ENCODE measurements at places on chromosomes 4 and X.

DNA sequence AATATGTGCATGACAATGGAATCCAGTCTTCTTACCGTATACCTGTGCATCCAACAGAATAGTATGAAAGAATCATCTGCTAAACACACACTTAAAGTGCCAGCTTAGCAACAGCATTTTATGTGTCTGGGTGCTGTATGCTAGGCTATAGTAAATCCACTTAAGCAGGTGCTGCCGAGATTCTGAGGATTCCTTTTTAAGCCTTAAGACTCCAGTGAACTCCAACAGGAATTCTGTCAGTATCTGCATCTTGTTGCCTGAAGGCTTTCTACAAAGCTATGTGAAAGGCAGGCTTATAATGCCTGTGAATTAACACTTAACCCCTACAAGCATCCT is 1076.4 kb upstream of the PABPC4L start:
- DNase-seq = no peak

- no peak for DNase-seq
These were observed 30.5 kb upstream of the TTC29 start for GRCh38 chr4:146976145-146976544.

GRCh38 chrX:42432552-42432951 is 345.4 kb downstream of the PPP1R2C start:
- DNase-seq = no peak

- no peak for DNase-seq
These were observed 31.0 kb upstream of the FGG start for GRCh38 chr4:154643493-154643892.

DNA sequence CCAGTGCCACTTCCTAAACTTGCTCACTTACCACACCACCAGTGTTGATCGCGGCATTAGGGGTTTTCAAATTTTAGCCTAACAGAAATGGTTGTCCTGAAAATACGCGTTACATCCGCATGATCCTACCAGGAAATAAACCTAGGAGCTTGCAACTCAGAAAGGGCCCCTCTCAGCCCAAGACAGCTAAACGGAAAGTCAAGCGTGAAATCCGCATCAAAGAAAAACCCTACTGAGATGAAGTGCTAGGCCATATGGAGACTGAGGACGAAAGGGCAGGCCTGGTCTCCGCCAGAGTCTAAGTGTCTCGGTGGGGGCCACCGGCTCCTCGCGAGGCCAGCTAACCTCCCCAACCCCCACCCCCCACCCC is 626 bp downstream of the YTHDC1 start:
- DNase-seq = peak; percentile 33

GRCh38 chr4:15370296-15370695 is 57.5 kb upstream of the C1QTNF7 start:
- DNase-seq = no peak

GRCh38 chr4:41058426-41058825 is 155.9 kb downstream of the APBB2 start:
- no peak for DNase-seq

GRCh38 chrX:1239681-1240142 is 27.3 kb upstream of the CRLF2 start:
- no peak for DNase-seq

- no peak for DNase-seq
These were observed 14.0 kb downstream of the DSPP start for GRCh38 chr4:87622303-87622702.

GRCh38 chr4:98314791-98315565 is 53.8 kb downstream of the RAP1GDS1 start:
- no peak for DNase-seq

GRCh38 chrX:72255445-72255844 is 16.6 kb upstream of the ERCC6L start:
- DNase-seq = peak; percentile 57

- no peak for DNase-seq
These were observed 25.5 kb downstream of the FAM120C start for GRCh38 chrX:54157561-54157960.

GRCh38 chr4:77148078-77148477 is 8.9 kb upstream of the CCNG2 start:
- DNase-seq = no peak

GRCh38 chr4:73869130-73870055 is at the start of gene CXCL1:
Gene CXCL1 (plus strand): TSS chr4:73869393. CDS start chr4:73869471, 78 bp downstream.
- DNase-seq = no peak

DNA sequence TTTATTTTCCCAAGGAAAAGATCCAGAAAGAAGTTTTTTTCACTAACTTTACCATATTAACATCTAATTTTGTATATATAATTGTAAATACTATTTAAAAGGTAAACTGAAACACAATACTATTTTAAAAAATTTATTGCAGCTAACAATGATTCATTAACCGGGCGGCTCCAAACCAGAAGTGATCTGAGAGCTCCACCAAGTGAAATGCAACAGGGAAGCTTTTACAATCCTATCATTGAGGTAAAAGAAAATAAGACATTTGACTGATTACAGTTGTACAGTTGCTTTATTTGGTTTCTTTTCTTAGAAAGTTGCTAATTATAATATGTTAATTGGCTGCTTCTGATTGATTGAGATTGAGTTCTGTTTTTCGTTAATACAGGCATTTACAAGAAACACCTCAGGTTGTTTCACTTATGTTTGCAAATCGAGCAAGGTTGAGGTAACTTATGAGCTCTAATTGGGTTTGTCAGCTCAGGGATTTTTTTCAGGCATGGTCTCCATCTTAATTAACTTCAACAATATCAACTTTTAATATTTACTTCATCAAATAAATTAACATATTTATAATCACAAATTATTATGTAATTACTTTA is 220.2 kb upstream of the UGT8 start:
- DNase-seq = peak; percentile 9

DNA sequence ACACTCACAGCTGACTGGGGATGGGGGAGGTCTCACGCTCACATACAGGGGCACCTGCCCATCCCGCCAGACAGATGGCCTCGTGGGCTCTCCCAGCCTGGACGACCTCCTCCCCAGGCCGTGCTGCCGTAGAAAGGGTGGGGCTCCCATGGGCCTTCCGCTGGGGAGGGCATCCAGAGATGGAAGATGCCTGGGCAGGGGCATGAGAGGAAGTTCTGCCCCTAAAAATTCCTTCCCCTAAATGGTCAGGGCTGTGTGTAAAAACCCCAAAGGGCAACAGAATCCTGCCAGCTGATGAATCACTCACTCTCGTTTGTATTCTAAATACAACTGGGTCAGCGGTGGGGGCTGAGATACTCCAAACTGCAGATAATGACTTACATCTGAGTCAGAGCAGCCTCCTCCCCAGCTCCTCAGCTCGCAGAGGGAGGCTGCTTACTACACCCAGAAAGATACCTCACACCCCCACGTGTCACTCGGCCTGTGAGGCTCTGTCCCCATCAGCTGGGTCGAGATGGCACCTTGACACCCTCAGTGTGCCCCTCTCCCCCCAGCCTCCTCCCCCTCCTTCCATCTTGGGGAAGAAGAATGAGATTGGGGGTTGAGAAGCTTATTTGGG is 10.1 kb downstream of the WDR1 start:
- no peak for DNase-seq

GRCh38 chrX:39834600-39834999 is 263.2 kb downstream of the BCOR start:
- no peak for DNase-seq

DNA sequence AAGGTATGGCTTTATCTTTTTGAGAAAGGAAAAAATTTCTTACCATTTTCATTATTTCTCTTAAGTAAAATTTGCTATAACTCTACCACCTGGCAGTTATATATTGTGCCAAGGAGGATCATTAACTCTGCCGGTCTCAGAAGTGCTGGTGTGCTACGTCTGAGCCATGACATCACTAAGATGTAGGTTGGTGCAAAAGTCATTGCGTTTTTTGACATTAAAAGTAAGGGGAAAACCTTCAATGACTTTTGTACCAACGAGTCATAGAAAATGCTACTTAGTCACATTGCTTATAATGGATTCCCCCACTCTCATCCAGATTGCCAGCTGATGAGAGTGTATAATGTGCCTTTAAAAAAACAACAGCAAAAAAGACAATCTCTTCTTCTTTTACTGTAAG is 569.1 kb upstream of the GALNT7 start:
- no peak for DNase-seq

- DNase-seq = no peak
These were observed 60.2 kb downstream of the KCNIP4 start for GRCh38 chr4:21888195-21888976.

- no peak for DNase-seq
These were observed 385.8 kb downstream of the PPARGC1A start for GRCh38 chr4:23504083-23504482.

DNA sequence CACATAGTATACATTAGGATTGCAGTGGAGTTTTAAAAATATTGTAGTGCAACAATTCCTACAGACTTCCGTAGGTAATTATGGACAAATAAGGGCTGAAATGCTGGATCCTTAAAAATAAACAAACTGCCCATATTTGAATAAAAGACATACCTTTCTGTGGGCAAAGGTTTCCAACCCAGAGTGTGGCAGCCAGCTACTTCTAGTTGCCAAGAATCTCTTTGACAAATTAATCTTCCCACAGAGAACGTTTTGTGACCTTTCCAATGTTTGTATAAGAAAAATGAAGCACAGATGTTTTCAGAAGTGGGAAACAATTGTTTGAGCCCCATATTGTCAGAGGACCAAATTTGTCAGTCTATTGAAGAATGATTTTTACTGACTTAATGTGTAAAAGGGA is 21.1 kb downstream of the GRPR start:
- no peak for DNase-seq

DNA sequence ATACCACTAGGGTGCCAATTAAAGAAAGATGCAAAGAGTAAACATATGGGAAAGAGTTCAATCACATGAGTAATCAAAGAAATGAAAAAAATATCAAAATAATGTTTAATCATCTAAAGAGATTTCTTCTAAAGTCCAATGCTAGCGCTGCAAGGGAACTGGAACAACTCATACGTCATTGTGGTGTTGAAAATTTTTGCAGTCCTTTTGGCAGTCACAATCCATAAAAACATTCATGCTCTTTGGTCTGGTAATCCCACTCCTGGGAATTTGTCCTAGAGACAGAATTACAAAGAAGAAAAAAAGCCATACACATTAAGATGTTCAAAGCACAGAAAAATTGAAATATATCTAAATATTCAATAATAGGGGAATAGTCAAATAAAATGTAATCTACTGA is 4.6 kb downstream of the P2RY4 start:
- no peak for DNase-seq

- DNase-seq = no peak
These were observed 199.8 kb upstream of the SFRP2 start for GRCh38 chr4:153988492-153989363.

- DNase-seq = no peak
These were observed 21.3 kb downstream of the CD99 start for GRCh38 chrX:2712428-2712827.

GRCh38 chr4:158630893-158631292 is 40.8 kb downstream of the C4orf46 start:
- DNase-seq = no peak

DNA sequence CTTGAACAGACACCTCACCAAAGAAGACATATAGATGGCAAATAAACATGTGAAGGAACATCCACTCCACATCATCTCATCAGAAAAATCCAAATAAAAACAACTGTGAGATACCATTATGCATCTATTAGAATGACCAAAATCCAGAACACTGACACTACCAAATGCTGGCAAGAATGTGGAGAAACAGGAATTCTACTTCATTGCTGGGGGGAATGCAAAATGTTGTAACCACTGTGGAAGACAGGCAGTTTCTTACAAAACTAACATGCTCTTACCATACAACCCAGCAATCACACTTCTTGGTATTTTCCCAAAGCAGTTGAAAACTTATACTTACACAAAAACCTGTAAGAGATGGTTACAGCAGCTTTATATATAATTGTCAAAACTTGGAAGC is 38.2 kb upstream of the ANTXR2 start:
- no peak for DNase-seq

DNA sequence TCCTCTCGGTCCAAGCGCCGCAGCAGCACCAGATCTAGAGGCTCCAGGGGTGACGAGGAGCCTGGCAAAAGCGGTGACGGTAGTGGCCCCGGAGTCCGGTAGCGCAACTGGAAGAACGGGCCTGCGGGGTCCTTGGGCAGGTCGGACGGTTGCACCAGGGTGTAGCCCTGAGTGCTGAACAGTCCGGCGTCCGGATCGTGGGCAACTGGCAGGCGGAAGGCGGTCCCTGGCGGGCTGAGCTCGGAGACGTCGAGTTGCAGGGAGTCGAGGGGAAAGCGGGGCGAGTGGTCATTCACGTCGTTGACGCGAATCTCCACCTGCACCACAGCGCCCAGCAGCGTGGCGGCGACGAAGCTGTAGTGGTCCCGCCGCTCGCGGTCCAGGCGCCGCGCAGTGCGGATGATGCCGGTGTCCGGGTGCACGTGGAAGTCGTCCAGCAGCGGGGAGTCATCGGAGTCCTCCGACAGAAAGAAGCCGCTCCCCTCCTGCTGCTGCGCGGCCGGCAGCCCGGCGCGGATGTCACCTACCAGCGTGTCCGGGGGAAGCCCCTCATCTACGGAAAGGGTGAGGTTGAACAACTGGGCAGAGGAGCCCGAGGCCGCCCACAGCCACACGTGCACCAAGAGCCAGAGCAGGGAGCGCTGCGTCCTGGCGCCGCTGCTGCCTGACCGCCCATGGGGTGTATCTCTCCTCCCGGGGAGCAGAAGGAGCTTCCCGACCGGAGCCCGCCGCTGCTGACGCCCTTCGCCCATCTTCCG is 837 bp downstream of the DCHS2 start:
- no peak for DNase-seq

DNA sequence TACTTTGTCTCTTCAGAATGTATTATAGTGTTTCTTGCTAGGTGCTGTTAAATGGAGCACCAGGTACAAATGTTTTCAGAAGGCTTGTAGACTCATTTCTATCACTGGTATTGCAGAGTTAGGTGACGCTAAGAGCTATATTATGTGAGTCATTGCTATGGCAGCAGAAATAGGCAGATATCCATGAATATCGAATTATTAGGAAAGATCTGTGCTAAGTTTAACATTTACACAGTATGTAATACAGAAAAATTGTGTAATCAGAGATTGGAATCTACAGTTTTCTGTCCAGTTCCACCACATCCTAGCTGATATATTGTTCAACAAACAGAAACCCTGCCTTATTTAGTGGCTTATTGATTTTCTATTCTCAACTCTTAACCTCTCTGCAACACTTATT is 1025.5 kb downstream of the STIM2 start:
- DNase-seq = no peak

DNA sequence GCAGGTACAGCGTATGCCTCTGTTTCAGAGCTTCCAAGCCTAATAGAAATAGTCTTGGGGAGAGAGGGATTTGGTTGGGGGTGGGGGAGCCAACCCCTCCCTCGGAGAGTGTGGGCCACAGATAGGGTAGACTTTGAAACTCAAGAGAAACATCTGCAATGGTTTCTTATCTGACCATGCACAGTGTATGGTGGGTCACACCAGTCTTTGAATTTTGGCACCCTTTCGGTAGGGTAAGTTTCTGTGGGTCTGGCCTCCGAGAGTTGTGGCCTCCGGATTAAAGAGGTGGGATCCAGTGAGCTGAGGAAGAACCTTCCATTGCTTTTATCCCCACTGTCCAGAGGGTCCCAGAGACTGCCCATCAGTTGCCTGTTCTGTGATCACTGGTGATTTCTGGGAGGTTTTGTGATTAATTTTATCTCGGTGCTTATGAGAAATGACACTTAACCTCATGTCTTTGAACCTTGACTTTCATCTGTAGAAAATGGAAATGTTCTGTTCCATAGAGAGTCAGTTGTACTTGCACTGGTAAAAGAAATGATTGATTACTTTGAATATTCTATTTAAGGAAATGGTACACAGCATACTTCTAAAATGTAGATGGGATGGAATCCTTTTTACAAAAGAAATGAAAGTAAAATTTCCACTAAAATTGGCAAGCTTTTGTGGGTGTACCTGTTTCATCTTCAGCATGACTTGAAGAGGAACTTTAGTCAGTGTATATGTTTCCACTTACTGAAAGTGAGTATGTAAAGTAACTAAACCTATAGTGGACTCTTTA is 62.7 kb downstream of the TMEM131L start:
- no peak for DNase-seq

All from DMS79 treated with DMSO at 0.1 percent for 48 hours (cell line).